ENCODE measurements at places on chromosomes 13 and 19. TPM values are rescaled to one million over a fixed set of nuclear protein-coding genes. Genes with fewer than 3 reads are reported as not detected.

GRCh38 chr13:112356190-112356589, 20.0 kb upstream of the SPACA7 start:
- no peak overlapping the region for H3K27ac ChIP-seq
- DNase-seq: no peak
- H3K4me1 ChIP-seq: no peaks in the 10 kb centered on the region
- no peaks in the 10 kb centered on the region for H3K36me3 ChIP-seq

DNA sequence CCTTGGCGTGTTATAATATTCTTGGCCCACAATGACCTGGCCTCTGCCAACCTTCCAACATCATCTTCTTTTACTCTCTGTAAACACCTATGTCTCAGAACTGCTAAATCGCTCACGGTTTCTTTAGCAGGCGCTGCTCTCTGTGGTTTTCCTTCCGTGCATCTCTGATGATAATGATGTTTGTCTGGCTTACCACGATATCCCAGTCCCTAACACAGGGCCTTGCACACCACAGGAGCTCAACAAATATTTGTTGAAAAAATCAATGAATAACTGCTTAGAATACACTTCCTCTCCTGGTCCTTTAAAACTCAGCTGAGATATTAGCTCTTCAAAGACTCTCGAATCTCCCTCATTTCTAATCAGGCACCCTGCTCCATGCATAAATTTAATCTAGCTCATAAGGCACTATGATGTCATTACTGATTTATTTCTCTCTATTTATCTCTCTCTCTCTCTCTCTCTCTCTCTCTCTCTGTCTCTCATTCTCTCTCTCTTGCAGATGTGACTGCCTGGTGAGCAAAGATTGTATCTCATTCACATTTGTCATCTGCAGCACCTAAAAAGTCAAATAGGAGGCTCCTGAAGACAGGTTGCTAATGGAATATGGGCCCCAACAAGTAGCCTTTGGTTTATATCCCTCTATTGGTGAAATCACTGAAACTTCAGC, 206.4 kb downstream of the NHLRC3 start:
- no peak overlapping the region for H3K27ac ChIP-seq
- H3K4me1 ChIP-seq: no peaks in the 10 kb centered on the region
- H3K27me3 ChIP-seq: no peaks in the 10 kb centered on the region
- H3K36me3 ChIP-seq: no peaks in the 10 kb centered on the region

DNA sequence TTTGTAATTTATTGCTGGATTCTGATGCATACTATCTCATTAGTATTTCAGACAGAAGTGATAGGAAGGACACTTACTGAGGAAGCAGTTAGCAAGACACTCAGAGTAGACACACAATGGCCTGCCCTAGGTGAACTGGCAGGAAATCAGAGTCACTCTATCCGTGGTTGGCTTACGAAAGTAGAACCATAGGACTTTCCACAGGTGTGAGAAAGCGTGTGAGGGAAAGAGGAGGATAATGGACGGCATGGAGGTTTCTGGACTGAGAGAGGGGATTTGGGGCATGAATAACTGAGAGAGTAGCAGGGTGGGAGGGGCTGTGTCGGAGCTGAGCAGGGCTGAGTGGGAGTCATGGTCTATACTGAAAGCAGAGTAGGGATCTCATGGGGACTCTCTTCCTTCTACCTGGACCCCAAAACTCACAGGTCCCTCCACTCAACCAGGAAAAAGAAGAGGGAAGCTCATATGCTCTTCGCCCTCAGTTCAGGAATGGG, 18.7 kb upstream of the EID2 start:
- no peaks in the 10 kb centered on the region for H3K4me1 ChIP-seq
- H3K36me3 ChIP-seq: no peaks in the 10 kb centered on the region

GRCh38 chr19:6678690-6679109, 8.7 kb upstream of the TNFSF14 start:
- H3K36me3 ChIP-seq: no peaks in the 10 kb centered on the region
- H3K4me3 ChIP-seq: no peak overlapping the region
- no peaks in the 10 kb centered on the region for H3K27me3 ChIP-seq

DNA sequence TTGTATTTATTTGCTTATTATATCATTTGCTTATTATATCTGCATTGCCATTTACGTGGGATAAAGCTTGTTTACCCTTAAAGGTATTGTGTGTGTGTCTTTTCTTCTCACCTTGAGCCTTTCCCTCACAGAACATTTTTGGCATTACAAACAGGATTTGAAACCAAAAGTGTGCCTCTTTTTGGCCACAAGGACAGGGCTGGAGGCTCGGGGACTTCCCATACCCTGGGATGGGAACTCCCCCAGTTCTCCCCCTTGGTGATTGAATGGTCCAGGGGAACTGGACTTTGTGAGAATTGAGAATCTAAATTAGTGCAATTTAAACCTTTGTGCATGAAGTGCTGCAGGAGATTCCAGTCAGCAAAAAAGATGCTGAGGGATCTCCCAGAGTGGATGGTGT, 2.4 kb upstream of the ZNF506 start:
- peaks cover 6% of the 10 kb centered on the region for H3K36me3 ChIP-seq
- DNase-seq: no peak

- DNase-seq: no peak
- H3K36me3 ChIP-seq: no peaks in the 10 kb centered on the region
- peak overlapping the region; percentile 58 for H3K27ac ChIP-seq
Measured at GRCh38 chr13:75635101-75635827, 866 bp upstream of the LMO7 start.

DNA sequence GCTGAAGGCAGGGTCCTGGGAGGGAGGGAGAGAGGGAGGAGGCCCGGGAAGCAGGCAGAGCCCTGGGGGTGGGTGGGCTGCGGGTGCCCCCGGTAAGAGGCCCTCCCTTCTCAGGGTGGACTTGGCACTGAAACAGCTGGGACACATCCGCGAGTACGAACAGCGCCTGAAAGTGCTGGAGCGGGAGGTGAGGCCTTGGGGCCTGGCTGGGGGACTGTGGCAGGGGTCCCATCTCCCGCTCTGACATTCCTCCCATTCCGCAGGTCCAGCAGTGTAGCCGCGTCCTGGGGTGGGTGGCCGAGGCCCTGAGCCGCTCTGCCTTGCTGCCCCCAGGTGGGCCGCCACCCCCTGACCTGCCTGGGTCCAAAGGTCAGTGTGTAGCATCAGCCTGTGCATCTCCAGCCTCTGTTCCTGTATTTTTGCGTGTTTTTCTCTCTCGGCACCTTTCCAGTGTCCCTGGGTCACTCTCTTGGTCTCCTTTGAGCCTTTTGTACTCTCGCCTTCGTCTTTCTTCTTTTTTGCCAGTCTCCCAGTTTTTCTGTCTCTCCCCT, 53.4 kb downstream of the TRPM4 start:
- peak overlapping the region; percentile 18 for H3K4me3 ChIP-seq
- no peaks in the 10 kb centered on the region for H3K27me3 ChIP-seq
- no peak overlapping the region for H3K27ac ChIP-seq
- DNase-seq: no peak
- no peaks in the 10 kb centered on the region for H3K36me3 ChIP-seq
- no peaks in the 10 kb centered on the region for H3K4me1 ChIP-seq

GRCh38 chr19:31154021-31154420, 195.2 kb downstream of the TSHZ3 start:
- no peak for DNase-seq
- no peaks in the 10 kb centered on the region for H3K27me3 ChIP-seq
- H3K4me1 ChIP-seq: no peaks in the 10 kb centered on the region
- H3K36me3 ChIP-seq: no peaks in the 10 kb centered on the region
- no peak overlapping the region for H3K4me3 ChIP-seq

The ZNF43 gene
- total RNA-seq: 10.9 TPM

The DCUN1D2 gene
- total RNA-seq: 28.4 TPM

The ZNF700 gene
- total RNA-seq: 31.4 TPM

The RASAL3 gene
- 22.4 TPM for total RNA-seq
